Non-pigmented ciliary epithelial cell (primary cell): ENCODE measurements at places on chromosomes 5 and 9.

DNA sequence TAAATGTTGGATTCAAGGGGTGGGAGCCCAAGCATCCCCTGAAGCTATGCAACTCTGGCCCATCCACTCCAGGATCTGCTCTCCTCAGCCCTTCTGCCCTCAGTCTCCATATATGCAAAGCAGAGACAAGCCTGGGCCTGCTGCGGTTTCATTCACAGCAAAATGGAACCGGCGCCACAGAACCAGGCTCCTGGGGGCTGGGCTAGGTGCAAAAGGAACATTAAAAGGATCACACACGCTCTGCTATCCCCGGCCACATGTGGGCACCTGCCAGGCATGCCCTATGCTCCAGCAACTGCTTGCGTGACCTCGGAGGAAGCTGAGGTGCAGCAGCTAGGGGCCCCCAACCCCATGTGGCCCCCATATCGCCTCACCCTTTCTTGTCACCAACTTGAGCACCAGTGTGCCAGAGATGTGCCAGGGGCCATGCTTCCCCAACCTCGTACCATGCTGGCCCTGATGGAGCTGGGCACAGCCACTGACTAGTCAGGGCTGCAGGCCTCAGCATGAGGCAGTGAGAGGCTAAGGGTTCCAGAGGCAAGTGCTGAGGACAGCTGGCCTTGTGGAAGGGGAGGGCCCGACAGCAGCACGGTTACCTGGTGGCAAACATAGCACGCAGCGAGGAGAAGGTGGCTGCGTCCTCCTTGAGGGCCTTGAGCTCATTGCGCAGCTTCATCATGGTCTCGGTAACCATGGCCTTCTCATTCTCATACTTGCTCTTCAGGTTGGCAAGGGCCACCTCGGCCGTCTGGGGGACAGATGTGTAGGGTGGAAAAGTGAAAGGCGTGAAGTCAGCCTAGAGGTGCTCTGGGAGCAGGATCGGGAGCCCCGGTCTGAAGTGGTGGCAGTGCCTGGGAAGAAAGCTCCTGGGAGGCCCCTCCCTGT is 47.2 kb downstream of the BICD2 start:
- no peak for DNase-seq

GRCh38 chr5:17302604-17303003 is 85.2 kb downstream of the BASP1 start:
- DNase-seq: no peak

- no peak for DNase-seq
Observed at GRCh38 chr9:137411260-137411644, 11.7 kb downstream of the EXD3 start.

- DNase-seq: no peak
Observed at GRCh38 chr9:113476511-113476916, 13.0 kb downstream of the RGS3 start.

DNA sequence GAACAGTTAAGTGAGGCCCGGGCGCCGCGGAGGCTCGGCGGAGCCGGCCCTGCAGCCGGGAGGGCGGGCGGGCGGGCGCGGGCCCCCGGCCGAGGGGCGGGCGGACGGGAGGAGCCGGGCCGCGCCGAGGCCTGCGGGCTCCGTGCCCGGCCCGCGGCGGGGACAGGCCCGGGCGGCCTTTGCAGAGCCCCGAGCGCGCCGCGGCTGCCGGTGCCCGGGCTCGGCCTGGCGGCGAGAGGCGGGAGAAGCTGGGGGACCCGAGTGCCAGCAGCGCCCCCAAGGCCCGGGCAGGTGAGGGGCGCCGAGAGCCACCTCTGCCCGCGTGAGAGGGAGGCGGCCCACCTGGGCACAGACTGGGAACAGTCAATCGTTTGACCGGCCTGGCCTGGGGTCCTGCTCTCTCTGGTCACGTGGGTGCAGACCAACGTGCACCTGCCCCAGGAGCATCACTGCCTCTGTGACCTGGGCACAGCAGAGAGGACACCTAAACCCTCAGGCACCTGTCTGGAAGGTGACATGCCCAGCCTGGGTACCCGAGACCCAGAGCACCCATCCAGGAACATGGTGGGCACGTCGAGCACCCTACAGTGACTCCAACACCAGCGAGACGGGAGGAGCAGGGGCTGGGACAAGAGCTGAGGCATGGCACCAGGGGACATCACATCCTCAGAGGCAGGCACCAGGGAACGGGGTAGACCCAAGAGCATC is 531 bp downstream of the MVB12B start:
- DNase-seq: no peak

DNA sequence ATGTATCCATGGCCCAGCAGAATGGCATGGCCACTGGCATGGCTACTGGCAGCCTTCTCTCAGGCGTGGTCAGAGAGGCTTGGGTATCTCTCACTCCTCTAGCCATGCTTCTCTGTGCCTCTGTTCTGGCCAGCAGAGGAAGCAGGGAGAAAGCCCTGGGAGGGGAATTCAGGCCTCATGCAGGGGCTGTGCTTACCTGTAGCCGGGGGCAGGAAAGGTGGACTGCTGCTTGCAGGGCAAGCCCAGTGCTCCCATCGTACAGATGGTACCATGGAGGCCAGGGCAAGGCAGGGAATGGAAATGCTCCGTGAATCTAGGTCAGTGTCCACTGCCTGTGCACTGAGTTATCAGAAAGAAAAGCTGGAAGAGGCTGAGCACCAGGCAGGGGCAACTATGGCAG is 2.7 kb downstream of the OR13J1 start:
- no peak for DNase-seq

DNA sequence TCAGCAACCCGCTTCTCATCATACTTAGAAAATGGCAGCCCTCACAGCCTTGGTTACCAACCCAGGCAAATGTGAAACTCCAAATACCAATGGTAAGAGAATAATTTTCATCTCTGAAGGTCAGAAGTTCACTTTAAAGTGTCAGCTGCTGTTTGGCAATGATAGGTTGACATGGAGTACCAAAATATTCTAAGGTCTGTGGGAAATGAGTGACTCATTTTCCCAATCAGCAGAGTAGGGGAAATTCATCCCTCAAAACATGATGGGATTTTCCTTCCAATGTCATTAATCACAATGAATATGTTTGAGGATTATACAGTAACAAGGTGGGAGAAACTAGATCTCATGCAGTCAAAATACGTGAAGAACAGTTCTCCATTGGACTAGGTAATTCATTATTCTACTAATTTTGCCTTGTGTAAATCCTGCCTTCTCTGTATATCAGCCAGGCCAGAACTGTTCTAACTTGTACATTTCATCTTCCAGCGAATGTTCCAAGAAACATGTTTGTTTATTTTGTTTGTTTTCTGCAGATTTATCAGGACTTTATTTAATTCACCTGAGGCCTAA is 53.1 kb upstream of the ERBIN start:
- DNase-seq: no peak

GRCh38 chr9:75445144-75445543 is 356.8 kb downstream of the OSTF1 start:
- DNase-seq: no peak

GRCh38 chr5:140216478-140217074 is 41.6 kb downstream of the CYSTM1 start:
- no peak for DNase-seq

GRCh38 chr9:14538526-14538925 is 154.7 kb downstream of the ZDHHC21 start:
- no peak for DNase-seq

DNA sequence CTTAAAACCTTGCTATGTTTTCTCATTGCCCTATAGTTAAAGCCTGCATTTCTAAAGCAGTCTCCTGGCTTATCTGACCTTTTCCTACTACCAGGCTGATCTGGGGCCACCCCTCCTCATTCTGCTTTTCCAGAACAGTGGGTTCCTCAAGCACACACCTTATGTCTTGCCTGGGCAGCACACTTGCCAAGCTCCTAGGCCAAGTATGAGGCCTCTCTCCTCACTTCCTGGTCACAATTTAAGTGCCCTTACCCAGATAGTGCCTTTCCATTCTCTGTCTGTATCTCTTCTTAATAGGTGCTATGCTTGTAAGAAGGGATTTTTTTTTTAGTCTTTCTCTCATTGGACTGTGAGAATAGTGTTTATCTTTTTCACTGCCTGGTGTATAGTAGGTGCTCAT is 39.7 kb downstream of the HMGCS1 start:
- DNase-seq: no peak

DNA sequence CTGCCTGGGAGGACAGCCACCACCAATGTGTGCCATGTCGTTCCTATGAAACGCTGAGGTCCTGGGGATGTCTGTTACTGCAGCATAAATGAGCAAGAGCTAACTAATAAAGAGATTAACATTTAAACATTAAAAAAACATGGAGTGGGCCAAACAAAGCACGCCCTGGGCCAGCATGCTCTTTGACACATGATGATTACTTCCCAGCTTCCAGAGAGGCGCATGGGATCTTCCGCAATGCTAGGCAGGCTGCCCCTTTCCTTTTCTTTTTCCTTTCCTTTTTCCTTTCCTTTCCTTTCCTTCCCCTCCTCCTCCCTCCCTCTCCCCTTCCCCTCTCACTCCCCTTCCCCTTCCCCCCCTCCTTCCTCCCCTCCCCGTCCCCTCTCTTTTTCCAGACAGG is 10.6 kb upstream of the TENT4A start:
- DNase-seq: no peak

- DNase-seq: no peak
Observed at GRCh38 chr5:21391506-21391905, 1403.5 kb upstream of the CDH18 start.

DNA sequence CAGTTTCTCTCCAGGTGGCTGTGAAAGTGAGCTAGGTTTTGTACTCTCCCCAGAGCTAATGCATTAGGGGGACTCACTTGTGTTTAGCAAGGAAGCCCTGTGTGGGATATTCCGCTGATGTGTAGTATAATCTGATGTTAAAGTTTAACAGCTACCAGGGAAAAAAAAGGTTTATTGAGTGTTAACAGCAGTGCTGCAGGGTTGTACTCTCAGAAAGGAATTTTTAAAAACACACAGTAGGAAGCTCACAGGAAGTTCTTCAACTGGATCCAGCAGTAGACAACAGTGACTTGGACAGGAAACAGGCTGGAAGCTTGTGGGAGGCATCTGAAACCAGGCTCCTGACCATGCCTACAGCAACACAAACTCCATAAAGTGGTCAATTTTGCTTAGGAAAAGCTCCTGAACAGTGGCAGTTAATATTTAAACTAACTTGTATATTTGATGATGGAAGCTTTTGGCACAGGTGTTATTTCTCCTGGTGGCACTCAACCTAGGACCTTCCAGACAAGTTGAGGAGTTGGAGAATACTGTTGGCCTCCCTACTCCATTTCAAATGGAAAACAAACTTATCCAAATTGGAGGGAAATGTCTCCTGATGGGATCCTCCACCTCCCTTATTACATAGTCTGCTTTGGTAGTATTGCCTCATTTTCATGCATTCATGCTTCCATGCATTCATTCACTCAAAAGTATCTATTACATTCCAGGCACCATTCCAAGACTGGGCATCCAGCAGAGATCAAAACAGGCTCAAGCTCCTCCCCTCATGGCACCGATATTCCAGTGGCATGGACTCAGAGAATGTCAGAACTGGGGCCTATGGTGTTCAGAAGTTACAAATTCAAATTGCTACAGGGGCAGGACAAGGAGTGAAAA is 54.7 kb downstream of the FOXD1 start:
- DNase-seq: no peak

DNA sequence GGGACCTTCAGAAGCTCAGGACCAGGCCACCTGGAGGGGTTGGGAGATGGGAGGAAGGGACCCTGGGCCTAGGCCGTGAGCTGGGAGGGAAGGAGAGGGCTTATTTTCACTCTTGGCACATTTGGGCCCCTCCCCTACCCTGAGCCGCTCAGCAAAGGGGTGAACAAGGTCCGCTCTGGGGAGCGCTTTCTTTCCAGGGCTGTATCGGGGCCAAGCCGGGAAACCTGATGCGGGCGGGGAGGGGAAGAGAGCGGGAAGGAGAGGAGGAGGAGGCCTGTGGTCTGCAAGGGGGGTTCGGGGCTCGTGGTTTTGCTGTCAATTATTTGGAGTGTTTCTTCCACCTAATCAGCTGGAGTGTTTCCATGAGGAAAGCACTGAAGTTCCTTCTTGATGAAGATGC is 62.7 kb upstream of the RXRA start:
- no peak for DNase-seq

DNA sequence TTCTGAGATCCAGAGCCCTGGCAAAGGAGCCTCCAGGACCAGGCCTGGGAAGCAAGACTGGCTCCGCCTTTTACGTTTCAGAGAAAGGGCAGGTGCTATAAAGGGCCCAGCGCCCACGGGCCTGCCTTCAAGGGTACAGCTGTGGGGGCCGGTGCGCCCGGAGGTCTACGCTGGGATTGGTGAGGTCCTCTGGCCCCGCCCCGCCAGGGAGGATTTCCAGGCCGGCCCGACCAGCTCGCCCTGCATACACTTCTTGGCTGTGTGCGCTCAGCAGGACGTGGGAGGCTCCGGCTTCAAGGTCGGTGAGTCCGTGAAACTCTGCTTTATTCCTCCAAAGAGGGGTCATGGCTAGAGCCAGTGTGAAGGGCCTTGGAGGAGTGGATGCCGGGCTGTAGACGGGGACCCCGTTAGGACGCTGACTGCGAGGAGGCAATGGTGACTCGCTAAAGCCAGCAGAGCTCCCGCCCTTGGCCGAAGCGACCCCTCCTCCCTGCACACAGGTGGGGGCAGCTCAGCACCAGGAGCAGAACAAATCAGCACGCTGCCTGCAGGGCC is at the start of gene CKMT2:
Gene CKMT2 (plus strand): TSS at position 243 of the 555 bp plus-strand sequence. CDS start 17,811 bp downstream, outside the sequence.
- no peak for DNase-seq

GRCh38 chr5:10301266-10301665 is 6.4 kb downstream of the CMBL start:
- no peak for DNase-seq

DNA sequence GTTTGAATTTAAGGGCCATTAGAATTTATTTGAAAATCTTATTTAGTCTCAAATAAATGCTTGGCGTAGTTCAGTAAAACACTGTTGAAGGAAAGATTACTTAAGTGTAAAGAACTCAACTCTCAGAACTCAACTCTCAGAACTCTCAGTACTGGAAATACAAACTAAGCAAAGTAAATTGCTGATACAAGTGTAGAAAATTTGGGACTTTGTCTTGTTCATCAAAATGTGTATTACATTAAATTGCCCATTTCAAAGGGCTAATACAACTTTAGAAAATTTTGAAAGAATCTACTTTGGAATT is 99.4 kb downstream of the CSNK1G3 start:
- DNase-seq: no peak

- DNase-seq: no peak
Observed at GRCh38 chr5:97009212-97009898, 73.5 kb downstream of the LNPEP start.

DNA sequence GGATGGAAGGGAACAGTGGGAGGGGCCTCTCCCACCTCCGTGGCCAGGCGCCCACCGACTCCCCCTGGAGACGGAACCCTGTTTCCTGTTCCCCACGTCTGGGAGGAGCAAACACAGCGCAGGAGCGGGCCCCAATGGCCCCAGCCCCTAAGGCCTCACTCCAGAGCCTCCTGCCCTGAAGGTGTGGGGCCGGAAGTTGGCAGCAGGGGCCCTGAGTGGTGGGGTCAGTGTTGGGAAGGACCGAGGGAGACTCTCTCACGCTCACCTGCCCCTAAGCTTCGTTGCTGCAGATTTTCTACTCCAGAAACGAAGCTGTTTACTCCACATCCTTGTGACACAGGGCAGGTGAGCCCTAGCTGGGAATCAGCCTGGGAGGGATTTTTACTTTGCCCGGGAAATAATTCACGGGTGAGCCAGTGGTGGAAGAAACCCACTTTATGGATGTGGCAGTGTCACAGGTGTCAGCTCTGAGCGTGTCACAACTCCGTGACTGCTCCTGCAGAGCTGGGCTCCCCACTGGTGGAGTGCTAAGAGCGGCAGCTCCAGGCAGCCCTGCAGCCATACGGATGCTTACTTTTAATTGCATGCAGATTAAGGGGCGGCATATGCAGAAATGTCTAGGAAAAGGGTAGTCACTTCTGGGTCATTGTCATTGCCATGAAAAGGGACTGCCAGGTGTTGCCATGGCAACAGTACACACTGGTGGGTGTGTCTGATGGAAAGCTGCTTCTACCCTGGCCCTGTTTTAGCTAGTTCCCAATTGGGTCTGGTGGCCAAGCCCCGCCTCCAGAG is 77.5 kb upstream of the OLFM1 start:
- no peak for DNase-seq

GRCh38 chr9:4491626-4491975 is 1.3 kb downstream of the SLC1A1 start:
- no peak for DNase-seq
